ENCODE measurements at places on chromosomes 3 and 15.

- no peak for DNase-seq
Observed at GRCh38 chr3:179716811-179717210, 64.0 kb downstream of the USP13 start.

DNA sequence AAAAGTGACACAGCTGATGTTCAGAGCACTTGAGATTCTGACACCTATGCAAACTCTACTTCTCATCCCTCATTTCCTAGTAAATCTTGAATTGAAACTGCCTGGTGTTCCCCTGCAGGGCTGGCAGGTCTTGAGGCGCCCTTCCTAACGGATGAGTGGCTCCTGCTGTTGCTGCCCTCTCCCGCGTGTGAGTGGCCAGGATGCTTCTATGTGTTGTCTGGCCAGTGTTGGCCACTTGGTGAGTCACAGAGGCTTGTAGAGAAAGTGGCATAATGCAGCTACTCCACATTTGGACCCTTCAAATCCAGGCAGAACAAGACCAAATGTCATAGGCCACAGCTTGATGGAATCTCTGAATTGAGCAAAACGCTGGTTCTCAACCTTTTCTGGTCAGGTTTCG lies 63.6 kb downstream of the MOBP start:
- DNase-seq: no peak

- DNase-seq: peak; percentile 64
Observed at GRCh38 chr15:78565097-78565950, at the start of gene CHRNA5. CHRNA5 (plus strand) TSS chr15:78565520; CDS start chr15:78565720, 200 bp downstream.

DNA sequence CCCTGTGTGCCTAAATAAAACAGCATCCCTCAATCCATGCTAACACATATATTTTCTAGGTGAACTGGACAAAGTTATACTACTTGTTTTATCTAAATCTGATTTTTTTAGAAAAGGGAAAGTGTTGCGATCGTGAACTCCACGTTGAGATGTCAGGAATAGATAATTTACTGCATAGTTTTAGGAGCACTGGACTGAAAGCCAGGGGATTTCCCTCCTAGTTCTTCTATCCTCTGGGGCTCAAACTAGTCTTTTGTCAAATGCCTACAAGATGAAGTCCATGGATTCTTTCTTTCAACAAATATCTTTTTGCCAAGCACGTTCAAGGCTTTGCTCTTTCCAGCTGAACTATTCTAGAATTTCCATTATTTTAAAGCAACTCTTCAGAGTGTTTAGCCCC lies 617 bp upstream of the HPS3 start:
- no peak for DNase-seq

GRCh38 chr3:15649858-15650257 lies 48.3 kb downstream of the BTD start:
- no peak for DNase-seq

- no peak for DNase-seq
Observed at GRCh38 chr15:95733931-95734330, 596.6 kb upstream of the NR2F2 start.

DNA sequence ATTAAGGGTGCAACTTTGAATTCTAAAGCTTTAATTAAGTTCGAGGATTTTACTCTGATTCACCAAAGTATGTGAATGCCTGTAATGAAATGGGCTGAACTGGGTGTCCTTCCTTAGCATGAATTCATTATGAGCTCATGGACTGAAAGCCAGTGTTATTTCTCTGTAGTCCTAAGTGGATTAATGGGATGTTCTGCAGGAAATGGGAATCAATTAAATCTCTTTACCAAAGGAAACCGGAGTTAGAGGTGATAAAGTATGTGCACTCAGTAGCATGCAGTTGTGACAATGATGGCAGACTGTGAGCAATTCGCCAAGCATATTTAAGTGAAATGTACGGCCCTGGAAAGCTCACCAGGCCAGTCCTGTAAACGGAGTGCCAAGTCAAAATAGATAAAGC lies 138.7 kb downstream of the CHL1 start:
- no peak for DNase-seq

- DNase-seq: no peak
Observed at GRCh38 chr3:161695811-161696210, 199.2 kb downstream of the OTOL1 start.

DNA sequence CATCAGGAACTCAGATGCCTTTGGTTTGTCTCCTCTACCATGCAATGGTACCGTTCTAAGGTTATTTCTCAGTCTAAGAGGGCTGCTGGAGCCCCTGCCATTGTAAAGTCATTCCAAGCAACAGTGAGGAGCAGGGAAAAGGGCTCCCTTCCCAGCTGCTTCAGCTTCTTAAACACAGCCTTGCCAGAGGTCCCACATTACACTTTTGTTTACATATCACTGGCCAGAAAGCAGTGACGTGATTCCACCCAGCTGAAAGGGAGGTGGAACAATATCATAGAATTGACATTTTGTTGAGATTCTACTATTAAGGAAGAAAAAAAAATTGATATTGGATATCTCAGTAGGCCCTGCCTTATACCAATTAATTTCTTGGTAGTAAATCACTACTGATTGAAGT lies 194.6 kb downstream of the SUCLG2 start:
- DNase-seq: no peak

GRCh38 chr3:66037330-66037985 lies 1.3 kb downstream of the MAGI1 start:
- peak; percentile 2 for DNase-seq

GRCh38 chr3:175002732-175003143 lies 143.6 kb downstream of the NAALADL2 start:
- DNase-seq: no peak

GRCh38 chr3:4726549-4726948 lies 233.4 kb downstream of the ITPR1 start:
- no peak for DNase-seq

GRCh38 chr15:64151727-64152506 lies at the start of gene SNX22:
SNX22 (plus strand) TSS chr15:64151731; CDS start chr15:64151776, 45 bp downstream.
- peak; percentile 35 for DNase-seq

DNA sequence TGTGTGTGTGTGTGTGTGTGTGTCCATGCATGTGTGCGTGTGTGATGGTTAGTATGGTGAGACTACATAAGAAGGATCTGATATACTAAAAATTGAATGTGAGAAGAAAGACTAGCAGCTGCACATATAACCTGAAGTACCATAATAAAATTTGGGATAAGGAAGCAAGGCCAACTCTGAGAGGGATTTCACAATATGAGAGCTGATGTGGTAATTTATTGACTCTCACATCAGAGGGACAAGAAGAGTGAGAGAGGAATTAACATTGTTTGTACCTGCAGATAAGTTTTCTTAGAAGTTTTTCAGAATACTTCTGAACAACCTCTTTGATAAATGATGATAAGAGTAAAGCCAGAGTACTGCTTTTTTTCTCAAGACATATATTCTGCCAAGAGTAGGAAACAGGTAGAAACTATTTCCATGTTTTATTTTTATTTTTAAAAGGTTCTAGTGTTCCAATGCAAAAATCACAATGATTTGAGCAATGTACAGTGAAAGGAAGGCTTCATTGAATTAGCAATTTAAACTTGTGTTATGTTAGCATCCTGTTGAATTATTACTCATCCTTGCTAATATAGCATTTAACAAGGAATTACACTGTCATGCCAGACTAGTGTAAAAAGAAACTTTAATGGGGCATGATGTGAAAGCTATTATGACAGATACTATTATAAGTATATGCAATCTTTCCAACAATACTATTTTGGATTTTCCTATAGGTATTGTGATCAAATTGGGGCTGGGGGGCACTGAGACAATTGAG lies 415.5 kb upstream of the ARPP21 start:
- no peak for DNase-seq
